AG20443 (cell line): ENCODE measurements at places on chromosomes 12 and 14.

GRCh38 chr12:53078425-53079225 is 565 bp downstream of the SPRYD3 start:
- DNase-seq: peak; percentile 17

- DNase-seq: peak; percentile 17
Observed at GRCh38 chr12:85865890-85866289, 8.2 kb upstream of the NTS start.

DNA sequence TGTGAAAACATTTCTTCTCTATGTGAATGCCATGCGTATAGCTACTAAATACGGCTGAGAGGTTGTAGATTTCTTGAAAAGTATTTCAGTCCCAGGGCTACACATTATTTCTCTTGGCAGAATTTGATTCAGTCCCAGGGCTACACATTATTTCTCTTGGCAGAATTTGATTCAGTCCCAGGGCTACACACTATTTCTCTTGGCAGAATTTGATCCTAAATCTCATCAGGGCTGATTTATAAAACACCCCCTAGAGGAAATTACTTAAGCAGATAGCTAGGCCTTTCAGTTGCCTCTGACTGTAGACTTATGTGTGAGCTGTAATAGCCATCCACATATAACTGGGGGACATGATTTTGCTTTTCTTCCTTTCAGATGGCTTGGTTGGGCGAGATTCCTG is 50.4 kb downstream of the AK7 start:
- no peak for DNase-seq

DNA sequence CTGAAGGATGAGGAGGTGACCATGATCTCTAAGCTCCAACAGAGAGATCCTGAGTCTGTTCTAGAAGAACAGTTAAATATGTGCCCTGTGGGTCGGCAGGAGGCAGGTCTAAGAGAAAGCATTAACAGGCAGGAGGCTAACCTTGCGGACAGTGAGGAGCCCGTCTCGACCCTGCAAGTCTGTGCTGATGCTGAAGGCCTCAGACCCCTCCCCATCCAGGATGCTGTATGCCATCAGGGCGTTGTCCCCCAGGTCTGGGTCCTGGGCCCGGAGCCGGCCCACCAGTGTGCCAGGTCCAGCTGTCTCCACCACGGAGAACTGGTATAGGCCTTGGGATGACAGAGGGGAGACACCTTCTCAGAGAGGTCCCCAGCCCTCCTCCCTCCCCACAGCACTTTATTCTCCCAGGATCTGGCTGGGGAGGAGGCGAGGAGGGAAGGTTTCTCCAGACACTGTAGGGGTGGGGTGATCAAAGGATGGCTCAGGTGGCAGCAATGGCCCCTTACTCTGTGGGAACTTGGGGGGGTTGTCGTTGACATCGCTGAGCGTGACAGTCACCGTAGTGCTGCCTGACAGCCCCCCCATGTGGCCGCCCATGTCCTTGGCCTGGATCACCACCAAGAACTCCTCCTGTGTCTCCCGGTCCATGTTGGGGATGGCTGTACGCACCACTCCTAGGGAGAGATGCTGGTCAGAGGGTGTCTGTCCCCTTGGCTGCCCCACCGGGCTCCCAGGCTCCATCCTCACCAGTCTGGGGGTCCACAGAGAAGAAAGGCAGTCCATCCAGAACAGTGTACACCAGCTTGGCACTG is 3.1 kb downstream of the CDH24 start:
- peak; percentile 32 for DNase-seq

DNA sequence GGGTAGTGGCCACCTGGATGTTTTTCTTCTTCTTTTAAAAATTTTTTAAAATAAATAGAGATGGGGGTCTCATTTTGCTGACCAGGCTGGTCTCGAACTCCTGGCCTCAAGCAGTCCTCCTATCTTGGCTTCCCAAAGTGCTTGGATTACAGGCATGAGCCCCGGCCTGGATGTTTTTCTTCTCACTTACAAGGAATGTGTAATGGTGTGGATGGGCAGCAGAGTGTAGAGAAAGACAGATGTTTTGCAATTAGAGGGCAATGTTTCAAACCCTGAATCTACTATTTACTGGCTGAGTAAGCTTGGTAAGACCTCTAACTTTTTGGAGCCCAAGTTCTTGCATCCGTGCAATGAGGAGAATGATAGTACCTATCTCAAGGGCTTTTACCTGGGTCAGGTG is 48.1 kb downstream of the ADCK1 start:
- peak; percentile 69 for DNase-seq

DNA sequence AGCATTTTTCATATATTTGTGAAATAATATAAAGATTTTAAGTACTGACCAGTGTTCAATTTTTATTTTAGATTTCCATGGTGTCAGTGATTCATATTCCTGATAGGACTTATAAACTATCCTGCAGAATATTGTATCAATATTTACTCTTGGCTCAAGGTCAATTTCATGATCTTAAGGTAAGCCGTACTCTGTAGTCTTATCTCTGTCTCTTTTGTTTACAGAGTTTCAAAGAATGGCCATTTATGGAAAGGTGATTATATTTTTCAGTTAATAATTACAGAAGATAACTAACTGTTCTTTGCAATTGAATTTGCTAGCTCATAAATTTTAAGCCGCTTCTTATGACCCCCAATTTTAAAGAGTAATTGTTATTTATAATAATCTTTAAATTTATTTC is 27.9 kb downstream of the CGRRF1 start:
- DNase-seq: no peak

- no peak for DNase-seq
Observed at GRCh38 chr12:131917139-131917710, 11.9 kb upstream of the PUS1 start.

GRCh38 chr14:72722201-72722785 is 171.6 kb downstream of the DPF3 start:
- no peak for DNase-seq

GRCh38 chr14:70004791-70005190 is 125.6 kb downstream of the SMOC1 start:
- DNase-seq: no peak

GRCh38 chr14:69240527-69241173 is 19.3 kb upstream of the GALNT16 start:
- DNase-seq: no peak
